SJSA1 (cell line): ENCODE measurements at places on chromosomes 12 and 14. TPM values are rescaled to one million over a fixed set of nuclear protein-coding genes. Genes with fewer than 3 reads are reported as not detected.

Gene CFAP54
- 0.05 TPM in 1 of 2 replicates, not detected in the other for total RNA-seq

DNA sequence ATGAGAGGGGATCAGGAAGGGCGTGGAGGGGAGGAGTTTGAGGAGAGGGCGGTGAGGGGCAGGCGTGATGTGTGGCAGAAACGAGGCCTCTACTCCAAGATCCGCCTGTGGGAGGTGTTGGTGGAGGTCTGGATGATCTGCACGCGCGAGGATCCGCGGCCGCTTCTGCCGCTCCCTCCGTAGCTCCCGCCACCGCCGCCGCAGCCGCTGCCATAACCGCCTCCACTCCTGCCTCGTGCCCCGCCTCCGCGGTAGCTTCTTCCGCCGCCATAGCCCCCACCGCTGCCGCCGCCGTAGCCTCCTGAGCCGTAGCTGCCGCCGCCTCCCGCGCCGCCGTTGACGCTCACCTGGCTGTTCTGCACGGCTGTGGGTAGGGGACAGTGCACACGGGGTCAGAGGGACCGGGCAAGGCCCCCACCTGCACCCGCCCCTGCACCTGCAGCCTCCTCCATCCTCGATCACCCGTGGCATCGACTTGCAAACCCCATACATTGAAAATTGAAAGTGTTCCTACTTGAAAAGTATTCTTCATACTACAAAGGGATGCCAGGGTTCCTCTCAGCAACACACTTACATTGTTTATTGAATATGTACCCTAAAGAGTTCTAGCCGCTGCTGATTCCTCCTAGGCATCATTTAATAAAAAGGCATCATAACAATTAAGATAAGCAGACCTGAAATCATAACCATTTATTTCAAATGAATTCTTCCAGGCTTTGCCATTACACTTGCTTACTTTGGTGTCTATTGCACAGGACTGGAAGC, 11.1 kb upstream of the KRT1 start:
- DNase-seq = peak; percentile 98

Gene OVCH1
- total RNA-seq = not detected in 2 replicates

- no peak for DNase-seq
Observed at GRCh38 chr12:29867823-29868222, 84.1 kb upstream of the TMTC1 start.

- no peak for DNase-seq
Observed at GRCh38 chr12:59444932-59445331, 150.9 kb upstream of the SLC16A7 start.

- no peak for DNase-seq
Observed at GRCh38 chr12:77834618-77835017, 3.9 kb downstream of the NAV3 start.

- no peak for DNase-seq
Observed at GRCh38 chr14:103142026-103142425, 18.8 kb downstream of the TNFAIP2 start.

DNA sequence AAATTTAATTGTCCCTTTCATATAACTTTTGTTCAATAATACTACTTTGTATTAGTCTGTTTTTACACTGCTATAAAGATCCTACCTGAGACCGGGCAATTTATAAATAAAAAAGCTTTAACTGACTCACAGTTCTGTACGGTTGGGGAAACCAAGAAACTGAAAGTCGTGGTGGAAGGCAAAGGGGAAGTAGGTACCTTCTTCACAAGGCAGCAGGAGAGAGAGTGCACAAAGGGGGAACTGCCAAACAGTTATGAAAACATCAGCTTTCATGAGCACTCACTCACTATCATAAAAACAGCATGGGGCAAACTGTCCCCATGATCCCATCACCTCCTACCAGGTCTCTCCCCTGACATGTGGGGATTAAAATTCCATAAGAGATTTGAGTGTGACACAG, 1069.0 kb downstream of the FSCB start:
- no peak for DNase-seq

Gene RSRC2
- total RNA-seq = 60.8 and 77.4 TPM in 2 replicates

GRCh38 chr14:21997300-21997699, 323.7 kb upstream of the OR4E1 start:
- no peak for DNase-seq

DNA sequence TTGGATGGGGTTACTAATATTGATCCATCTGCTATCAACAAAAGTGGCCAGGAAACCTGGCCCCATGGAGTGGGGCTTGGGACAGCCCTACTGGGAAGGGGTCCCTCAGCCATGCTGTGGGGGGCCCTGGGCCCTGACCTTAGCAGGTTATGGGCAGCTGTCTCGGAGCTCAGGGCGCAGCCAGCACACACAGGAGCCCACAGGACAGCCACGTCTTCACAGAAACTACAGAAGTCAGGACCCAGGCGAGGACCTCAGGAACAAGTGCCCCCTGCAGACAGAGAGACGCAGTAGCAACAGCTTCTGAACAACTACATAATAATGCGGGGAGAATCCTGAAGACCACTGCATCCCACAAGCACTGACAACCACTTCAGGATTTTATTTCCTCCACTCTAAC, 11.9 kb upstream of the FKBP11 start:
- no peak for DNase-seq

- DNase-seq = no peak
Observed at GRCh38 chr12:26281320-26281719, 85.9 kb downstream of the SSPN start.

DNA sequence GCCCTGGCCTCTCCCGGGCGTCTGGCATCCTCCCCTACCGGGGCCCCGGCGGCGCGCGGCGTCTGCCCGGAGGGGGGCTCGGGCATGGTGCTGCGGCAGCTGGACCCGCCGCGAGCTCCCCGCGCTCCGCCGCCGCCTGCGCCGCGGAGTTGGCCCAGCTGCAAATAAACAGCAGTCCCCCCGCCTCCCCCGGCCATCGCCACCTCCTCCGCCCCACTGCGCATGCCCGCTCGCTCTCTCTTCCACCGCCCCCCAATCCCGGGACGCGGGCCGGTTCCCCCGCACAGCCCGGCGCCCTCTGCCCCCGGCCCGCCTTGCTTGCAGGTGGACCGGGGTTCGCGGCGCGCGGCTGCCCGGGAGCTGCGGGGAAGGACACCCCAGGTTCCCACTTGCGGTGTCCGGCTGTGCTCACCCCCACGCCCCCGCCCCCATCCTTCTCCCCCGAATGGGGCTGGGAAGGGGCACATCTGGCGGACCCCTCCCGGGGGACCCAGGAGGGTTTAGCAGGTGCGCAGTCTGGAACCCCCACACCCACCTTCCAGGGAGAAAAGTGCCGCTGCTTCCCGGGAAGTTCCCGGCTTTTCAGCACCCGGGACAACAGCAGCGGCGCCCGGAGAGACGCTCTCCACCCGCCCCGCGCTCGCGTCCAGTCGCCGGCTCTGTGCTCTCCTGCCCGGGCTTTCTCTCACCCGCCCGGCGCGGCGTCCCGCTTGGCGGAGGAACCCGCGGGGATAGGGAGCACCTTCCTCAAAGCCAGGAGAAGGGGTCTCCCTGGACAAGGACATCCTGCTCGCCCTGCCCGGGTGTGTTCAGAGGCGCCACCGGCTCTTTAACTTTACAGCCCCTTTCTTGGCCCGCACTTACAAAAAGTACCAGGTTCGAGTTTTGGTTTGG, at the start of gene TMTC1:
Gene TMTC1 (minus strand): TSS at position 170 of the 894 bp plus-strand sequence. CDS start 191 bp downstream, outside the sequence.
- DNase-seq = no peak

DNA sequence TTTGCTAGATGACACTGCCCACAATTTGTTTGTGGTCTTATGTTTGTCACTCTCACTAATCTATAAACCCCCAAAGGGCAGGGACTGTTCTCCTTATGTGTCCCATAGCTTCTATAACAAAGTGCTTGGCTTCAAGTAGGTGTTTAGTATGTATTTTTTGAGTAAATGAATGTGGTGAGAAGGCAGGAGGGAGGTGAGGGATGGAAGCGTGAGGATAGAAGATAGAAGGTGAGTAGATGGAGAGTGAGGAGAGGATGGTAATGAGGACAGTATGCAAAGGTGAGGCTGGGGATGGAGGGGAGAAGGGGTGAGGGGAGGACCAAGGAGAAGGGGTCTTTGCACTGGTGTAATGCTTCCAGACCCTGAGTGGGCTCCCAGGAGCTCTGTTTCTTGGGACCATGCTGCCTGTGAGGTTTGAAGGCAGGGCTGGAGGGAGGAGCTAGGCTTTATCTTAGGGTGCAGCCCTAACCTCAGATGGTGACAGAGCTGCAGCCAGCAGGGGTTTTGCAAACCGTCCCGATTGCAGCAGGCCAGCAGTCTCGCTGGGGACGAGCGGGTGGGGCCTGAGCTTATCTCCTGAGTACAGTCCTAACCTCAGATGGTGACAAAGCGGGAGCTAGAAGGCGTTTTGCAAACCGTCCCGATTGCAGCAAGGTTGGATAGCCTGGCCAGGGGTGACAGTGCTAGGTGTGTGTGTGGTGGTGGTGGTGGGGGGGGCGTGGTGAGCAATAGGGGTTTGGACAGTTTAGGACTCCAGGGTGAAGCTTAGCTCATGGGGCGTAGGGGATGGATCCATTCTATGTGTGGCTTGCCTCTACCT, 6.5 kb downstream of the CEBPE start:
- no peak for DNase-seq

- DNase-seq = no peak
Observed at GRCh38 chr12:78101113-78101876, 270.6 kb downstream of the NAV3 start.

- DNase-seq = no peak
Observed at GRCh38 chr12:40837891-40838429, 145.7 kb downstream of the CNTN1 start.

GRCh38 chr14:98949481-98950135, 322.4 kb downstream of the BCL11B start:
- no peak for DNase-seq
